Activated T-cell treated with anti-CD3 and anti-CD28 coated beads, Interleukin-2, amount 50 U/mL, for 24 hours (primary cell): ENCODE measurements at places on chromosomes 2 and 18.

DNA sequence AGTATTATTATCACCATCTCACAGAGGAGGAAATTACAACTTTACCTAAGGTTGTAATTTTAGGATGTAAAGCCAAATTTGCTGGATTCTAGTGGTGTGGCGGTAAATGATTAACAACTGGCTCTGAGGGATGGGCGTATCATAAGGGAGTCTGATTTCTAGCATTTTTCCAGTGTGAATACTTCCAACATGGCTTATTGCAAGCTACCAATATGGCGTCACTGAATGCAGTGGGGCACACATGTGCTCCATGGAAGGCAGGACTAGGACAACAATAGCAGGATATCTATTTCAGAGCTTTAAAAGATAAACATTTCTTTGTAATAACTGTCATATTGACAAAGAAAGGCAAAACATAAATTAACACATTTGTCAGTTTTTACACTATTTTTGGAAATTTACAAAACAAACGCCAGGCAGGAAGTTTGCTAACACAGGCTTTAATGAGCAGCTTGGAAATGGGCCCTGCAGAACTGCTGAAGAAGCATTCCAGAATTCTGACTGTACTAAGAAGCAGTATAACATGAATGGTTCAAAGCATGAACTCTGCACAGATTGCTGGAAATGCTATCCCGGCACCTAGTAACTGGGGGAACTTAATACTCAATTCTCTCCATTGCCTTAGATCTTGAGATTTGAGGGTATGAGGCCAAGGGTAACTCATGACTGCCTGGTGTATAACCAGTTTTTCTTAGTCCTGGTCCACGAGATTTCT, 439.3 kb upstream of the MAP2 start:
- DNase-seq: no peak

DNA sequence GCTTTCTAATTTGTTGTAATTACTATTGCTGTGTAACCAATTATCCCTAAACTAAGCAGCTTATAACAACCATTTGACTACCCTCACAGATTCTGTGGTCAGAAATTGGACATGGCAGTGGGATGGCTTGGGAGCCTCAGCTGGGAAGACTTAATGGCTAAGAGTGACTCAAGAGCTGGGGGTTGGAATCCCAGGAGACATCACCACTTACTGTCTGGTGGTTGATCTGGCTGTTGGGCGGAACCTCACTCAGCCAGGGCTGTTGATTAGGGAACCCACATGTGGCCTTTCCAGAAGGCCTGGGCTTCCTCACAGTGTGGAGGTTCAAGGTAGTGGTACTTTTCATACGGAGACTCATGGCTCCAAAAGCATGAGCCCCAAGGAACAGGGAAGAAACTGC, 49.8 kb downstream of the E2F6 start:
- no peak for DNase-seq

GRCh38 chr2:113077921-113078320, 10.2 kb downstream of the IL1F10 start:
- DNase-seq: no peak

DNA sequence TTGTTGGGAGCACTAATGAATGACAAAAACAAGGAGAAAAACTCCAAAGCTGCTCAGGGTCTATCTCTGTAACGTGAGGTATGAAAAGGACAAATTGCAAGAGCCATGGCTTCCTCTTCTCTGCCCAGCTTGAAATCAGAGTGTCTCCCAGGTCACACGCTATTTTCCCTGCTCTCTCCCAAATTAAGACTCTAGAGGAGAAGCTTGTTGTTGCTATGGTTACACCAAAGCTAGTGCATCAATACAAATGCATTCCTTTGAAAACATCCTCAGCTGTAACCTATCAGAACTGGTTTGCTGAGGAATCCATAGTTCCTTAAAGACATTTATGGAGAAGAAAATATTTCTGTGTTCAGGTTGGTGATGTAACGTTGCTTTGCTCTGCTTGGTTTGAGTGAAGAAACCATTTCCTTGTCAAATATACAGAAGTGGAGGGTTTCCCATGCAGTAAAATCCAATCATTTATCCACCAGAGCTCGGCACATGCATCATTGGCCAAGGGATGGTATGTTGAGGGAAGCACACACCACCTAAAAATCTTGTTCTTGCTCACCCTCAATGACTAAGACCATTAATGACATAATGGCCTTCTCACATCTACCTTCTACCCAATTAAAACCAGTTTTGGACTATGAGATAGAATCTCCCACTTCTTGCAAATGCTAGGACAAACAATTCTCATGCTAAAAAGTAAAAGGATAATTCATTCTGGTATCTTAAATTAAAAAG, 2135.6 kb upstream of the CELF4 start:
- no peak for DNase-seq

GRCh38 chr2:64221935-64222334, 77.7 kb upstream of the PELI1 start:
- no peak for DNase-seq

DNA sequence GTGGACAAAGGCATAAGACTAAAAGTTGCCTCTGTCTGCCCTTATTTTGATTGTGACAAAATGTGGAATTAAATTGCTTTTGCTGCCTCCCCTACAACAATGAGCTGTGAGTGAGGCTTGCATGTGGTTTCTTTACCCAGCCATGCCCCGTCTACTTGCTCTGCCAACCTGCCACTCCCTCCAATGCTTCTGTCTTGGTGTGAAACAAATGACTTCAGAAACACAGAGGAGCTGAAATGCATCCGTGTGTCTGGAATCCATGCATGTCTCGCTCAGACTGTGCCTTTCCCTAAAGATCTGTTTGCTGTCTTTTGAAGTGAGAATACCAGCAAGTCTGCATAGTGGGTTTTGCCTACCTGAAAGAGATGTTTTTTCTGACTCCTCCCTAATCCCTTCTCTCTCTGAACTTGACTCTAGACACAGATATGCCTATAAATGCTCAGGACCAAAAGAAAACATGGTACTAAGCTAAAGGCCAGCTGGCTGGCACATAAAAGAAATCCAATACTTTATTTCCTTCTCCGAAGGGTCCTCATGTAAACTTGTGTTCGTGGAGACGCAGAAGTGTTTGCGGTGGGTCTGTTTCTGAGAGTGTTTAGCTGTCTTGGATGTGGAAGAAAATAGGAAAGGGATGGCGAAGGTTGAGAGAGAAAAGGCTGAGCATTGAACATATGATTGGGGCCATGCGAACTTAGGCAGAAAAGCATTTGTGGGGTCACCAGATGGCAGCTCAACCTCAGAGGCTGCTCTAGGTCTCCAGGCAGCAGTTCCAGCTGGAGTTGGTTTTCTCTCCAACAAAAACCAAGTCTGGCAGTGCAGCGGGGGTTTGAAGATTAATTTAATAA, 120.5 kb downstream of the CCBE1 start:
- no peak for DNase-seq

DNA sequence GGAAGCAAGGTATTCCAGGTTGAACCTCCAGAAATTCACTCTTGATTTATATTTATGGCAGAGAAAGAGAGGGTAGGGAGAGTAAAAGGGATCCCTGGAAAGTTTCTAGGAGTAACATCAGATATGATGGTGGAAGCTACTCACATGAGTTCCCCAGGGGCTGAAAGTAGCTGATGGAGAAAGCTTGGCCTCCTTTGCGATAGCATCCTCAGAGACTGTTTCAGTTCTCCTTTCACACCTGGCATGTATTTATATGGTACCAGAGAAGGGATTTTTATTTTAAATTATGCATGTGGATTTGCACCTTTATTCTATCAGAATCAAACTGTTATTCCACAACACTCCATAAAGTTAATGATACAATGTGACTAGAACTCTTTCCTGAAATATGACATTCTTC, 126.3 kb upstream of the OSR1 start:
- DNase-seq: no peak

DNA sequence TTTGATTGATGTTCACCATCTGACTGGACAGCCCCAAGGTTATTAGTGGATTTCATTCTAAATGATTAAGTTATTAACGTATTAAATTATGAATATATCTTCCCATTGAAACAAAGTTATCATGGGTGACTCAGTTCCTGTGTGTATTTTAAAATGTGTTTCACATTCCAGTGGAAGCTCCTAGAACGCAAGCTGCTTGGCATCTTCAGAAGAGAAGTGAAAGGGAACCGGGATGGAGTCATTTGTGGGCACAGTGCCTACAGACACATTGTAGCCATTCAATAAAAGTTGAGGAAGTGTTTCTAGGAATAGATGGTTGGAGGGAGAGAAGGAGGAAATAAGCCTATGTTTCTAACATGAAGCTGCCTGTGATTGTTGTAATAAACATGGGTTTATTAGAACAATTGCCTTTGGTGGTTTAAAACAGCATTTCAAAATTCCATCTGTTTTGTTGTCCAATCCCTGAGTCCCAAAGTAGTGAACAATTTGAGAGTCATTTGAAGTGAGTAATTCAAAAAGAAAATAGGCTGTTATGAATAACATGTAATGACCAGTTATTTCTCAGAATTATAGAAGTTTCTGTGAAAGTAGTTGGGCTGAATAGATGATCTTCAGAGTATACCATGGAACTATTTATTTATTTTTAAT, 143.5 kb downstream of the PKP4 start:
- no peak for DNase-seq

DNA sequence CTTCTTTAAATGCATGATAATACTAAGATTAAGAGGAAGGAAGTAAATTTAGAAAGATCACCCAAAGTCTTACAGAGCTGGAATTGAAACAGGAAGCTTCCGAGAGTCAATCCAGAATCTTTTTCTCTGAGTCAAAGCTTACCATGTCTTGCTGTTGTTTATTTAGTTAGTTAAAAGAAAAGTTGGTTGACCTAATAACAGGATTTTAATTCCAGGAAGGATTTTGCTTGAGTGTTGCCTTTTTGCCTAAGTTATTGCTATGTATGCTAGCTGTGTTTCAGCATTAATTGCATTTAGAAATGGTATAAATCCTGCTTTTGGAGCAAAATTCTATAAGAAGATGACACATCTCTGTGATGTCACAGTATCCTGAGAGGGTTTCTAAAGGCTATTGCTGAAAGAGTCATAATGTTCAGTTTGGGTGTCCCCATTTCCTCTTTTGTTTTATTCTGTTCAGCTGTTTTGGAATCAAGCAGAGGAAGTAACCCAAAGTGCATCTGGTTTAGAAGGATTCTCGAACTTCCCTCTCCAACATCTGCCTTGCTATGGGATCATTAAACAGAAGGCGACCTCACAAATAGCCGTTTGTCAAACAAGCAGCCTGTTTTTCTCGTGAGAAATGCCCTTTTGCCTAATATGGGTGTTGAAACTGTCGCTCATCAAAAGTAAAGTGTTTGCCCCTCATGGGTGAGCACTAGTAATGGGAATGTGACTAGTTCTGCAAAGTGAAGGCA, 271.5 kb upstream of the MMADHC start:
- no peak for DNase-seq
